ENCODE measurements at places on chromosomes 13 and 19.

GRCh38 chr13:26017932-26018665, 33.7 kb downstream of the SHISA2 start:
- DNase-seq = peak; percentile 13

GRCh38 chr19:6590258-6590826, 608 bp downstream of the CD70 start:
- peak; percentile 56 for DNase-seq

GRCh38 chr13:107817647-107818287, 397.6 kb downstream of the LIG4 start:
- DNase-seq = no peak

- DNase-seq = no peak
Observed at GRCh38 chr19:38669552-38669951, 22.1 kb downstream of the ACTN4 start.

DNA sequence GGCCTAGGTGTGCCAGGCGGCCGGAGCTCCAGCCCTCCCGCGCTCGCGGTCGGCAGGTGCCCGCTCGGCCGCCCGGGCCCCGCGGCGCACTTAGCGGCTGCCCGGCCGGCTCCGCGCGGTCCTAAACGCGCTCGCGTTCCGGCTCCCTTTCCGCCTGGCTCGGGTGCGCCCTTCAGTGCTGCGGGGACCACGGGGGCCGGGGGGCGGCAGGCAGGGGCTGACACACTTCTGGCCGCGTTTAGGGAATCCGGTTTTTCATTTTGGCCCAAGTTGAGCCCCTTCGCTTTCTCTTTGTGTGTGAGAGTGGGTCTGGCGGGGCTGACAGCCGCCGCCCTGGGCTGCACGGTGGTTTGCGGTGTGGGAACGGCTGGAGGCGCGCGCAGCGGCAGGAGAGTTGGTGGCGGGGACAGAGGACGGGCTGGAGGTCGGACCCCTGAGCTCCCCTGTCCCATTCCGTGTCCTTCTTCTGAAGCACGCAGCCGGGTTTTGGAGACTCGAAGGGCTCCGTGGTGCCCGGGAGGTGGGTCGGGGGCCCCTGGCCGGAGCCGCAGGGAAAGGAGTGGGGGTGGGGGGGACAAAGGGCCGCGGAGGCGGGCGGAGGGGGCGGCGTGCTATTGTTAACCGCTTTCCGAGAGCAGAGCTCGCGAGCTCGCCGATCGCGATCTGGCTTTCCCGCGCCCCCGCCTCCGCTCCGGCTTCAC, 3.1 kb downstream of the FGF9 start:
- peak; percentile 52 for DNase-seq

GRCh38 chr13:33799950-33800592, 17.9 kb upstream of the RFC3 start:
- peak; percentile 22 for DNase-seq

DNA sequence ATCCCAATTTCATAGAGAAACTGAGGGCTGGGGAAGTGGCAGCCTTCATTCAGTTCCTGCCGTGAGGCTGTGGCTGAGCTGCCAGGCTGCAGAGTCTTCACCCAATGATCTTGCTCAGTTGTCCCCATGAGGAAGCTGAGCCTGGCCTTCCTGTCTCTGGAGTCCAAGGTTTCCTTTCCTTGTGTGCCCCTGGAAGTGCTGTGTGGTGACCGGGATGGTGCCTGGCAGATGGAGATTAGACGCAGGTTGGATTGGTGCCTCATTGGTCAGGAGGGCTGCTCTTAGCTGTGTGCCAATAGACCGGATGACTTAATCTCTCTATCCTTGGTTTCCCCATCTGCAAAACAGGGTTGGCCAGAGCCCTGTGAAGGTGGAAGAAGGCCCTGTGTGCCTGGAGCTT, 24.6 kb downstream of the DNM2 start:
- no peak for DNase-seq

DNA sequence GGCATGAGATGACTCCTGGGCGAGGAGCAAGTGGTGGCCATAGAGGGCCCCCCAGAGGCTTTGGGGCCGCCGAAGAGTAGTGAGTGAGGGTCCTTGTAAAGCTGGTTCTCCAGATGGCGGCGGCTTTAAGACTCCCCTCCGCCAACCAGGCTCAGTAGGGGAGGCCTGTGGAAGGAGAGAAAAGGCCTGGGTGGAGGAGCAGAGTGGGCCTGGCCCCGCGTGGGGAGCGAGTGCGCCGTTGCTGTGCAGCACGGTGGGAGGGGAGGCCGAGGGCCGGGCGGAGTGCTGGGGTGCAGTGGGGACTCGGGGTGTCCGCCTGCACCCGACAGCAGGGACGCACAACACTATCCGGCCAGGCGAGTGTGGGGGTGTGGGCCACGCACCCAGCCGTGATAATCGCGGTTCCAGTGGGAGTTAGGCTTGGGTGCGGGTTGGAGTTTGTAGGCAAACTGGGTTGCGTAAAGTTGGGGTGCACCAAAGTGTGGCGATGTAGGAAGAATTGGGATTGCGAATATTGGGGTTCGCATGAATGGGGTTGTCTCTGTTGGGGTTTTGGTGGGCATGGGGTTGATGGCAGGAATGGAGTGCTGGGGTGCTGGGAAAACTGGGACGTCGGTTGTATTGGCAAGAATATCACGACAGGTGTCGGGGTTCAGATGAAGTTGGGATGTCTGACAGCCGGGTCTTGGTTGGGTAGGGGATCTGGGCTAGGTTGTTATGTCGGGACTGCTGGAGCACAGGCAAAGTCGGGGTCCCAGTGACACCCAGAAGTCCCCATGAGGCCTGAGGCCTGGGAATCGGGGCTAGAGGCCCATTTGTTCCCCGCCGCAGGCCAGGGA, 687 bp upstream of the CIRBP start:
- DNase-seq = no peak

- DNase-seq = no peak
Observed at GRCh38 chr13:25525884-25526283, 154.1 kb downstream of the ATP8A2 start.

DNA sequence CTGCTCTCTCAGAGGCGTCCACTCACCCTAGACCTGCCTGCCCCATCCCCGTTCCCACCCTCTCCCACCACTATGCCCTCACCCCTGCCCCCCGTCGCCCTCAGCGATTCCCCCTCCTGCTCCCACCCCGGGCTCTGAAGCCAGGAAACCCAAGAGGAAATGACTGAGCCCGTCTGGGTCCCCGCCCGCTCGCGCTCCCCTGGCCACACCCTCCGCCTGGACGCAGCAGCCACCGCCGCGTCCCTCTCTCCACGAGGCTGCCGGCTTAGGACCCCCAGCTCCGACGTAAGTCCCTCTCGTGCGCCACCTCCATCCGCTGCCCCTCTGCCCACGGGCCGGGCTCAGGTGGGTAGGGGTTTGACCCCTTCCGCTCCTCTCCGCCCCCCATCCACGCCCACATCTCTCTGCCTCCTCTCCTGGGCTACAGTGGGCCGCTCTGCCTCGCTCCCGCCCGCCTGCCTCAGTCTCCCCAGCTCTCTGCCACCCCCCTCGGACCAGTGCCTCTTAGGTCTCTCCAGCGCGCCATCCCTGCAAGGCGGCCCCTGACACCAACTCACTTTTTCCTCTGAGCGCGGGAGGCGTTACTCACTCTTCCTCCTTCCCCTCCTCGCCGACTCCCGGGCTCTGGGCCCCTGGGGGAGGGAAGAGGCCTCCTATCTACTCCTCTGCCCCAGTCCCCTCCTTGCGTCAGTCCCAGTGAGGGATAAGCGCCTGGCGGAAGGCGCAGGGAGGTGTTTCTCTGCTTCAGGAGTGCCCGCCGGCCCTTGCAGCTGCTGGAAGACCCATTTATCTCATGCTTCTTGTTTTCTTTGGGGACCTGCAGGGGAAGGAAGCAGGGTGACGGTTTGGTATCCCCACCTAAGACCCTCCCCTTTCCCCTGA, at the start of gene FXYD5:
Gene FXYD5 (plus strand): TSS at position 211 of the 882 bp plus-strand sequence. CDS start 816 bp downstream, outside the sequence.
- DNase-seq = peak; percentile 80

GRCh38 chr19:3479834-3480215, 500 bp downstream of the SMIM24 start:
- peak; percentile 29 for DNase-seq

DNA sequence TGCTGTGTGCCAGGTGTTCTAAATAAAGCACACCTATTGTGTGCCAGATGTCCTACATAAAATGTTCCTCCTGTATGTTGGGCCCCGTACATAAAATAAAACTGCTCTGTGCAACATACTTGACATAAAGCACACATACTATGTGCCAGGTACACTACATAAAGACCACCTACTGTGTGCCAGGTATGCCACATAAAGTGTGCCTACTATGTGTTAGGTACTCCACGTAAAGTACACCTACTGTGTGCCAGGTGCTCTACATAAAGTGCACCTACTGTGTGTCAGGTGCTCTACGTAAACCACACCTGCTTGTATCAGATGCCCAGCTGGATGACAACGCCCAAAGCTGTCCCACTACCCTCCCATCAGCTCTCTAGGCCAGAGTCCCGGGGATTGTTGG, 5.8 kb upstream of the OR10H5 start:
- DNase-seq = no peak

DNA sequence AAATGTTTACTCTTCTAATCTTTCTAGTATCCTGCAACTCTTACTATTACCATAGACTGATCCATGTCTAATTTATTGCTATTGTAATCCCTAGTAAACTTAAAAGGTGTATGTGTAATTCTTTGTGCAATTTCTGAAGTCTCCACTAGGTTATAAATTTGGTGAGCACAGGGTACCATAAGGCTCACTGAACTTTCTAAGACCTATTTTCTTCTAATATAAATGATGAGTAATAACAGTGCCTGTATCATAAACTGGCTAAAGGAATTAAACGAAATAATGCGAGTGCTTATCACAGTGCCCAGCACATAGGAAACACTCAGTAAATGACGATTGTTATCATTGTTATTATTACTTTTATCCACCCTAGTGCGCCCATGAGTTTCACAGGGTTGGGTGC, 119.1 kb downstream of the KLF12 start:
- DNase-seq = peak; percentile 21

- no peak for DNase-seq
Observed at GRCh38 chr13:40640202-40640601, 26.2 kb downstream of the FOXO1 start.

DNA sequence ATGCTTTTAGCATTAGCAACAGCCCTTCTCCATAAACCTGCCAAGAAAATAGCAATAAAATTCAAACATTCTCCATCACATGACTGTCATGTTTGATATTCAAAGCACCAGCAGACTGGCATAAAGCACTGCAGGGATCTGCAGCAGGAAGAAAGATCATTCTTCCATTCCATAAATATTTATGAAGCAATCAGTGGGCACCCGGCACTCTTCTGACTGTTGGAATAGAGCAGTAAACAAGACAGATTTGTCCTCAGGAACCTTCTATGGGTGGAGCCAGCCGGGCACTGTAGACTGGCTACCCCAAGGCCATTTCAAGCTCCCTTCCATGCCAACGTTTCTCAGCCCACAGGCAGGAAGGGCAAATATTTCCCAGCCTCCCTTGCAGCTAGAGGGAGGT, 25.5 kb downstream of the PLA2G4C start:
- DNase-seq = no peak

DNA sequence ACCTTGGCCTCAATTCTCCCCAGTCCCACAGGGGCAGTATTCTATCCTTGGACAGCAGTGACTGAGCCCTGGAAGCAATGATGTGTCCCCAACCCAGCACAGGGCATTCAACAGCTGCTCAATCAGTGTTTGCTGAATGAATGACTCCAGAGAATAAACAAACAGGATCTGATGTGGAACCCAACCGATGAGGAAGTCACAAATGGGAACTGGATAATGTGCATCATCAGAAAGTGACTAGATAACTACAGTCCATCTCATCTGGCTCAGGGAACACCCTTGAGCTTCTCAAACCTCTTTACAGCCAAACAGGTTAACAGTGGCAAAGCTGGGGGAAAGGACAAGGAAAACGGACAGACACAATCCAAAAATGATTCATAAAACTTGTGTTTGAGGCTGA, 8.2 kb downstream of the SLC25A30 start:
- peak; percentile 20 for DNase-seq

DNA sequence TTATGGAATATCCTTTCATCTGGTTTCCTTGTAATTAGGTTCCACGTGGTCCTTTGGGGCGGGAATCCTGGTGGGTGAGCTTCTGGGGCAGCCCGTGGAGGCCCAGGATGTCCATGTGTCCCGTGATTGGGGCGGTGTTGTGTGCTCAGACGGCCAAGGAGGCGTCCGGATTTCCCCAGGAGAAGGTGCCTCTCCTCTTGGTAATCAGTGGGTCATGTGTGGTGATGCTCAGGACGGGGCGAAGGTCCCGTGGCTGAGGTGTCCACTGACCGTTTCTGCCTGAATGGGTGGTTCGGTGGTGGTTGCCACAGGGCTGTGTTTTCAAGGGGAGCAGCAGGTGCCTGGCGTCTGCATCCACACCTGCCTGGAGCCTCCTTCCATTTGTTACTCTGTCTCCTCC, 52.2 kb upstream of the F7 start:
- no peak for DNase-seq

- DNase-seq = no peak
Observed at GRCh38 chr19:1650650-1651567, 1.5 kb downstream of the TCF3 start.

DNA sequence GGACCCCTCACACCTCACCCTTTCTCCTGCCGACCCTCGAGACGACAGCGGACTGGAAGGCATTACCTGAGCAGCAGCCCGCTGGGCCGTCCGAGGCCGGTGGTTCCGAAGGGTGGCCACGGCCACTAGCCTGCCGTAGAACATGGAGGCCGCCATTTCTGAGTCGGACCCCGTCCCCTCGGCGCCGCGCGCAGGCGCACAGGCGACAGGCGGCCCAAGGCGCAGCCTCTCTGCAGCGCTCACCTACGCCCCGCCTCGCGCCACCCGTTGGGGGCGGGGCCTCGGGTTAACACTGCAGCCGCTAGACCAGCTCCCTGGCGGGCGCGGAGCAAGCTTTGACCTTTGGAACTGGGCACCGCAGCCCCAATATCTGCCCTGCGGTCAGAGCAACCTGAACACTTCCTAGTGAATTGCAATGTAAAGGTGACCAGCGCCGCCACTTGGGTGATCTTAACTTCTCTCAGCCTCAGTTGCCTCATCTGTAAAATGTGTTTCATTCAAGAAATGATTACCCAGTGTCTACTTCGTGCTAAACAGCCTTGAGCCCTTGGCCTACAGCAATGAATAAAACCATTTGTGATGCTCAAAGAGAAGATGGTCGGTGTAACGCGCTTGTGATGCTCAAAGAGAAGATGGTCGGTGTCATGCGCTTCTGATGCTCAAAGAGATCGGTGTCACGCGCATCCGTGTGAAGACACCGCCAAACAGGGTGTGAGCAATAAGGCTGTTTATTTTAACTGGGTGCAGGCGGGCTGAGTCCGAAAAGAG, at the start of gene SUCLA2:
Gene SUCLA2 (minus strand): TSS at position 160 of the 768 bp plus-strand sequence. CDS start 4 bp downstream, at position 156.
- peak; percentile 92 for DNase-seq

DNA sequence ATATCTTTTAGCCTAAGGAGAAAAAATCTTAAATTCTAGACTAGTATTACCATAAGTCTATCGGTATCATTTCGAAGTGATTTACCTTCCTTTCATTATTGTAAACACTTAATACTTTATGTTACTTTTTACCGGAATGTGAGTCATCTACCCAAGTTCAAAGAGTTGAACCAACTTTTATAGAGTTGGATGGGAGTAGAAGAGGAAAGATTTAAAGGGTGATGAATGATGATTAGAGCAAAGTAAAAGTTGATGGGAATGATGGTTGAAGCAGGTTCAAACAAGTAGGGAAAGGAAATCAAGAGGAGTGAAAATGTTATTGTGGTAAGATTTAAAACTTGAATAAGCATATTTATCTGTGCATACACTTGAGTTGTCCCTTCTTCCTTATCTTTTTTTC, 11.3 kb upstream of the LPAR6 start:
- no peak for DNase-seq
